Psoas muscle (tissue), 8 donors: ENCODE measurements at places on chromosomes 6 and 20. TPM values are rescaled to one million over a fixed set of nuclear protein-coding genes. Genes with fewer than 3 reads are reported as not detected.

Gene EMILIN3
- 1.1 TPM for total RNA-seq

DNA sequence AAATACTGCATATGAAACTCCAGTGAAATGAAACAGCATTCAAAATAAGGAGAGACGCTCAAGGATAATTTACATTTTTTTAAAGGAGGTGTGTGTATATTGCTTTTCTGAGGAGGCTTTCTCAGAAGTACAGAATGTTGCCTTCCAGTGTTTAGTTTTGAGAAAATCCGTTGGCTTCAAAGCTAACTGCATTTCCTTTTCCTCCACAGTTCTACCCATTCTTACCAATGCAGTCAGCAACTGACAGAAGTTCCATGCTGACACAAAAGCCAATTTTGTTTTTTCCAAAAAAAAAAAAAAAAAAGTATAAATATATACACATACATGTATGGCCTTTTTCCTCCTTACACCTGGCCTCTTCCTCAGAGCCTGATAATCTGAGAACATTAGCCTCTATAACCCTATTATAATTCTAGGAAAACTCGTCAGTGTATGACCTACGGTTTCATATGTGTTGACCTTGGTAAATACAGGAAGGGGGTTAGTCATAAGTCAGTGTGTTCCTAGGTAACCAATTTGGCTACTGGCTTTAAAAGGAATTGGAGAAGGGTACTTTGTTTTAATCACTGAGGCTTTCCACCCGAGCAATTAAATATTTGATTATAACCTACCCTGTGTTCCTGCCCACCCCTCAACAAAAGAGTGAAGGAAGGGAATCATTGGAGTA, 24.2 kb downstream of the MGME1 start:
- H3K4me3 ChIP-seq, result no peak overlapping the region
- DNase-seq, result no peak
- no peaks in the 10 kb centered on the region for H3K27me3 ChIP-seq
- peak overlapping the region; percentile 9 for H3K27ac ChIP-seq
- no peaks in the 10 kb centered on the region for H3K4me1 ChIP-seq
- peaks cover 33% of the 10 kb centered on the region for H3K36me3 ChIP-seq

DNA sequence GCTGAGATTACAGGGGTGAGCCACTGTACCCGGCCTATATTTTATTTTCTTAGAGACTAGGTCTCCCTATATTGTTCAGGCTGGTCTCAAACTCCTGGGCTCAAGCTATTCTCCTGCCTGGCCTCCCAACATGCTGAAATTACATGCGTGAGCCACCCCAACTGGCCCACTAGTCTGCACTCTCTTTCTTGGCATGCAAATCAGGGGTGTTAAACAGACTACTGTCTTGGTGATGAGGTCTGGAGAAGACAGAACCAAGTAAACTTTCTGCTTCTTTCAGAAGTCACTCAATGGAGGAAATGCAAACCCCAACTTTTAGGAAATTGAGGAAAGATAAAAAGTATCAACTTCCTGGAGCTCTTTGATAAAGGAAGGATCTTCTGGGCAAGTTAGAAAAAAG, 8.0 kb upstream of the TUBB2B start:
- no peaks in the 10 kb centered on the region for H3K36me3 ChIP-seq
- H3K4me3 ChIP-seq, result no peak overlapping the region
- DNase-seq, result no peak

Gene RNF182
- total RNA-seq, result not detected

- H3K4me3 ChIP-seq, result no peak overlapping the region
- H3K27me3 ChIP-seq, result no peaks in the 10 kb centered on the region
- no peak for DNase-seq
- no peaks in the 10 kb centered on the region for H3K36me3 ChIP-seq
- H3K4me1 ChIP-seq, result peaks cover 3% of the 10 kb centered on the region
Measured at GRCh38 chr6:129183681-129184301, 300.9 kb downstream of the LAMA2 start.

DNA sequence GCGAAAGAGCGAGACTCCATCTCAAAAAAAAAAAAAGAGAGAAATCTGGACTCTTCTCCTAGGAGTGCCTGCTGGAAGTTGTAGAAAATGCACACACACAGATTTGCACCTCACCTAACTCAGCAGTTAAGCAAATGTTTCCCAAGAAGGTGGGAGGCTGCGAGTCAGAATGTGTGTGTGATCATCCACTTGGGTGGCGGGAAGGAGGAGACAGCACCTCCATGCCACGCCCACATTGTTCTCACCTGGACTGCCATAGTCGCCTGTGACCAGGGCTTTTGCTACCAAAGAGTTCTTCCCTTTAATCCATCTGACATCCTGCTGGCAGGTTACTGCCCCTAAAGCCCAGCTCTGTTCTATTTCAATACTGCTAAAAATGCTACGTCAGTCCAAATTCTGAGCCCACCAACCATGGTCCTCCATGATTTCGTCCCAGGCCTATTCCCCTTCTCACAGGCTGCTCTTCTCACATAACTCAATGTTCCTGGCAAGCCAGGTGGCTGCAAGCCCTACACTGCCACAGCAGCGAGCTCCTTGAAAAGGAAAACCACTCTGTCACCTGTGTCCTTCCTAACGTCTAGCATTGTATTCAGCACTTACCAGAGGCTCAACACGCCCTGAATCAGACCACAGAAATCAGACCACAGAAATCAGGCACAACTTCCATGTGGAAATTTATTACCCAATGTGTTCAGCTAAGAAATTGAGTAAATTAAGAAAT, 77.5 kb downstream of the PSMG4 start:
- H3K27ac ChIP-seq, result peak overlapping the region; percentile 20
- no peak overlapping the region for H3K4me3 ChIP-seq
- H3K36me3 ChIP-seq, result no peaks in the 10 kb centered on the region
- H3K27me3 ChIP-seq, result no peaks in the 10 kb centered on the region
- peaks cover 70% of the 10 kb centered on the region for H3K4me1 ChIP-seq

DNA sequence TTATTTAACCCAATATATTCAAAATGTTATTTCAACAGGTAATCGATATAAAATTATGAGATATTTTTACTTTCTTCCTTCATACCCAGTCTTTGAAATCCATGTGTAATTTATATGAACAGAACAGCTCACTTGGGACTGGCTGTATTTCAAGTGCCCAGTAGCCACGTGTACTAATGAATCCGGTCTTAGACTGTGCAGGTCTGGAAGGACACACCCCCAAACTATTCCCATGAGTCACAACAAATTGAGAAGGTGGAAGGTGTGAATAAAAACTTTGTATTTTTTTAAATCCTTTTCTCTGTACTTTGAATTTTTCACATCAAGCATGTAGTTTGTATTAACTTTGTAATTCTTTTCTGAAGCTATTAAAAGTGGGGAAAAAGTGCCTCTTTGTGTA, 2.8 kb downstream of the UNC5CL start:
- H3K4me1 ChIP-seq, result peaks cover 15% of the 10 kb centered on the region
- no peaks in the 10 kb centered on the region for H3K36me3 ChIP-seq
- no peak overlapping the region for H3K27ac ChIP-seq
- no peak overlapping the region for H3K4me3 ChIP-seq

Gene SLC17A1
- total RNA-seq, result not detected

Gene SNX3
- 165 TPM for total RNA-seq

DNA sequence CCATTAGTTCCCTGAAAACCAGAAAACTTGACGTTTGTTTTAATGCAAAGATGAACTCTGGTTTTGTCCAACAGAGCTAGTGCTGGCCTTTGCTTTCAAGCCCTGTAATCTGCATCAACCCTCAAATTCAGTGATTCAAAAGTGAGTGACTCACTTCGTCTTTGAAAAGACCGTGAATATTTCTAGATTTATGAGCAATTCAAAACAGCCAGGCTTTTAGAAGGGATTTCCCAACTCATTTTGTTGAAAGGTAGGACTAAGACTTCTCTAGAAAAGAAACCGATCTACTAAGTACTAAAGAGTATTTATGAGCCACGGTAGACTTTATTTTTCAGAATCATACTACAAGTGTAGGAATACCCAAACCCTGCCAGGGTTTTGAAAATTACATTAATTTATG, 121.5 kb downstream of the UST start:
- DNase-seq, result no peak
- H3K4me1 ChIP-seq, result no peaks in the 10 kb centered on the region
- H3K4me3 ChIP-seq, result no peak overlapping the region
- no peaks in the 10 kb centered on the region for H3K27me3 ChIP-seq
- H3K36me3 ChIP-seq, result no peaks in the 10 kb centered on the region

DNA sequence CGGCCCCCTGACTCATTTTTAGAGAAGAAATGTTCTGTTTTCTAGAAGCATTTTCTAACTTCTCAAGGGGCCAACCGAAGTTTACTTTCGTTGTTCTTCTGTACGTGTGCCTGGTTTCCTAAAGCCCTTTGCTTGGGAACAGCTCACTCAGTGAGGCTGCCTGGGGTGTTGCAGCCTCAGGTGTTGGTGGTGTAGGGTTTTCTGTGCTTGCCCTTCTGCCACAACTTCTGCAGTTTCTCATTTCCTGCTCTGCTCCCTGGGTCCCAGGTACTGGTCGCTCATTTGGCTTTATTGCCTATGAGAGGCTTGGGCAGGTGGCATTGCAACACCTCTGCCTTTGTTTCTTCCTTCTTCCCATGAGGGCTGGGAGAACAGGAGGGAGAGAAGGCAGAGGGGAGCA, 278.3 kb downstream of the SOX4 start:
- no peak overlapping the region for H3K27ac ChIP-seq
- no peaks in the 10 kb centered on the region for H3K27me3 ChIP-seq
- no peak for DNase-seq
- H3K36me3 ChIP-seq, result no peaks in the 10 kb centered on the region

Gene OR2H1
- not detected for total RNA-seq

Gene MSH5
- 1.8 TPM for total RNA-seq

- no peak overlapping the region for H3K4me3 ChIP-seq
- H3K36me3 ChIP-seq, result no peaks in the 10 kb centered on the region
- H3K4me1 ChIP-seq, result no peaks in the 10 kb centered on the region
- DNase-seq, result no peak
- H3K27me3 ChIP-seq, result no peaks in the 10 kb centered on the region
- no peak overlapping the region for H3K27ac ChIP-seq
Measured at GRCh38 chr6:4682431-4683097, 93.6 kb upstream of the CDYL start.

- H3K36me3 ChIP-seq, result no peaks in the 10 kb centered on the region
- no peak for DNase-seq
- H3K27ac ChIP-seq, result no peak overlapping the region
- no peaks in the 10 kb centered on the region for H3K4me1 ChIP-seq
- H3K27me3 ChIP-seq, result no peaks in the 10 kb centered on the region
Measured at GRCh38 chr6:144248003-144248402, 37.1 kb upstream of the UTRN start.

Gene OR12D3
- not detected for total RNA-seq

GRCh38 chr20:53522696-53523095, 70.9 kb downstream of the ZNF217 start:
- no peaks in the 10 kb centered on the region for H3K36me3 ChIP-seq
- no peaks in the 10 kb centered on the region for H3K27me3 ChIP-seq
- H3K4me1 ChIP-seq, result no peaks in the 10 kb centered on the region

Gene LAMA5
- total RNA-seq, result 74.6 TPM

DNA sequence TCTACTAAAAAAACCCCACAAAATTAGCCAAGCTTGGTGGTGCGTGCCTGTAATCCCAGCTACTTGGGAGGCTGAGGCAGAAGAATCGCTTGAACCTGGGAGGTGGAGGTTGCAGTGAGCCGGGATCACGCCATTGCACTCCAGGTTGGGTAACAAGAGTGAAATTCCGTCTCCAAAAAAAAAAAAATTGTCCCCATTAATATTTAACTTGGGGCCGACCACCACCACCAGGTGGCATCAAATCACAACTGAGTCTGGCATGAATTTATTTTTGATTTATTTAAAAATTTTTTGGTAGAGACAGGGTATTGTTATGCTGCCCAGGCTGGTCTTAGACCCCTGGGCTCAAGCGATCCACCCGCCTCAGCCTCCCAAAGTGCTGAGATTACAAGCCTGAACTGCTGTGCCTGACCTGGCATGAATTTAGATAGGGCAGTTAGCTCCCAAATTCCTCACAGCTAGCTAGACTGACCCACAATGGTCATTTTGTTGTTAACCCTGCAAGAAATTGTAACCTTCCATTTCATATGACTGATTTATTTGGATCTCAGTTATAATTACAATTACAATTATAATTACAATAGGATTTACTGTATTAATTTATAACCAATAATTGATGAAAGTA, 17.1 kb upstream of the BEND3 start:
- H3K4me3 ChIP-seq, result no peak overlapping the region
- no peak overlapping the region for H3K27ac ChIP-seq
- no peaks in the 10 kb centered on the region for H3K36me3 ChIP-seq
- H3K4me1 ChIP-seq, result no peaks in the 10 kb centered on the region
- no peaks in the 10 kb centered on the region for H3K27me3 ChIP-seq

- no peak overlapping the region for H3K4me3 ChIP-seq
- H3K27ac ChIP-seq, result no peak overlapping the region
- no peaks in the 10 kb centered on the region for H3K27me3 ChIP-seq
- H3K36me3 ChIP-seq, result no peaks in the 10 kb centered on the region
Measured at GRCh38 chr6:118280210-118280609, 267.9 kb upstream of the PLN start.

Gene MUC22
- 0.09 TPM for total RNA-seq

GRCh38 chr6:157148391-157149323, 174.7 kb downstream of the TMEM242 start:
- peak; percentile 62 for DNase-seq
- H3K27me3 ChIP-seq, result no peaks in the 10 kb centered on the region
- H3K36me3 ChIP-seq, result no peaks in the 10 kb centered on the region
- peaks cover 33% of the 10 kb centered on the region for H3K4me1 ChIP-seq
- H3K4me3 ChIP-seq, result no peak overlapping the region
- peak overlapping the region; percentile 85 for H3K27ac ChIP-seq

DNA sequence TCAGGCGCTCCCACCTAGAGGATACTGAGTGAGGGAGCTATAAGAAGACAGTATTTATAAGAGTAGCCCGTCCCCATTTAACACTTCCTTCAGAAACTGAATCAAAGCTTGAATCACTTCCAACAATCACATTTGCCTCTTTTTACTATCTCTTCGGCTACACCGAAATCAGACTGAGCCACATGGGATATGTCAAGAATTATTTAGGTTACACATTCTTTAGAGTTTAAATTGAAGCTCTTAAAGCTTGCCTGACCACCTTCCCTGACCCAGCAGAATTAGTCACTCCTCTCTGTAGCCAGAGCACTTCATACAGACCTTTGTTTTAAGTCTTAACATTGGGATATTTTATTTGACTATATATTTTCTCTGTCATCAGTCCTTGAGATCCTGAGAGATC, 163.7 kb downstream of the MAFB start:
- no peaks in the 10 kb centered on the region for H3K36me3 ChIP-seq
- H3K4me3 ChIP-seq, result no peak overlapping the region
- no peaks in the 10 kb centered on the region for H3K4me1 ChIP-seq
